ENCODE measurements at places on chromosomes 7 and 10. TPM values are rescaled to one million over a fixed set of nuclear protein-coding genes. Genes with fewer than 3 reads are reported as not detected.

The NMT2 gene
- total RNA-seq = 16.8 TPM

DNA sequence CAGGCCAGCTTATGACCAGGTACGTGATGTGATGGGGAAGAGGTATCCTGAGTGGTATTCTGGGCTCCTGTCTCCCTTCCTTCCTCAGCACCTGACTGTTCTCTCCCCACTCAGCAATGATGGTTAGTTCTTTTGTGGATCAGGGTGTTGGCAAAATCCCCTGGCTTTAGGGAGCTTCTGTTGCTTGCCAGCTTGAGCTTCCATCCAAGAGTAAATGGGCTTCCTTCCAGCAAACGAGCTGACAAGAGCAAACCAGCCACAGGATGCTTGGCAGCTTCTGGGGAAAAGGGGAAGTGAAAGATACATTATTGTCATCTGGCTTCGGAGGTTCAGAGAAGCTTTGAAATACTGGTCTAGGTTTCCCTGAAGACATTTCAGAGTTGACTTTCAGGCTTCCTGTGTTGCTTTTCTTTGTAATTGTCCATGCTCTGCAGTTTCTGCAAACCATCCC is 5.2 kb downstream of the DUSP5 start:
- H3K4me3 ChIP-seq = no peak overlapping the region
- no peak for DNase-seq
- peaks cover 71% of the 10 kb centered on the region for H3K4me1 ChIP-seq
- no peaks in the 10 kb centered on the region for H3K36me3 ChIP-seq
- no peaks in the 10 kb centered on the region for H3K27me3 ChIP-seq

GRCh38 chr10:82462910-82463551 is 588.0 kb downstream of the NRG3 start:
- H3K4me1 ChIP-seq = no peaks in the 10 kb centered on the region
- no peak overlapping the region for H3K27ac ChIP-seq
- no peaks in the 10 kb centered on the region for H3K27me3 ChIP-seq

DNA sequence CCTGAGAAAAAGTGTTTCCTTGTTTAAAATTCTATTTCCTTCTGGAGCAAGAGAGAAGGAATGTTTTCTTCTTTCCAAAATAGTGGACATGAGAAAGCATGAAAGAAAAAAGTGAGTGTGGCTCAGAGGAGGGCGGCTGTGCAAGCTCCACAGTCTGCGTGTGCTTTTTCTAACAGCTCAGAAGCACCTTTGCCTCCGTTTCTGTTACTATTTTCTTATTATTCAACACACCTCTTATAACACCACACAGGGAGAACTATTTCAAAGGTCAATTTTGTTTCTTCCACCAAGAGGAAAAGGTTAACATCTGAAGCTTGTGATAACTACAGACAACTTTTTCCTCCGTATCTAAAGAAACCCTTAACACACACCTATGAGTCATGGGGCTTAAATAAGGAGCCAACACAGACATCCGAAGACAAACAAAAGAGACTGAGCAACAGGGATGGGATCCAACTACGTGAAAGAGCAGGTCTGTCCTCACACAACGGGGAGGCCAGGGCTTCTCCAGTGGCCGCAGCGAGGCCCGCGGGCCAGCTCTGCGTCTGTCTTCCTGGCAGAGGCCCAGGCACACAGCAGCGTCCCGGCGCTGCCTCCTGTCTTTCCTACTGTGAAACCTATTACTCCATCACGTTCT is 36.2 kb upstream of the NCAPG2 start:
- no peak overlapping the region for H3K27ac ChIP-seq
- H3K4me1 ChIP-seq = no peaks in the 10 kb centered on the region
- H3K4me3 ChIP-seq = no peak overlapping the region
- H3K27me3 ChIP-seq = no peaks in the 10 kb centered on the region
- DNase-seq = no peak

The AFAP1L2 gene
- 2.5 TPM for total RNA-seq

DNA sequence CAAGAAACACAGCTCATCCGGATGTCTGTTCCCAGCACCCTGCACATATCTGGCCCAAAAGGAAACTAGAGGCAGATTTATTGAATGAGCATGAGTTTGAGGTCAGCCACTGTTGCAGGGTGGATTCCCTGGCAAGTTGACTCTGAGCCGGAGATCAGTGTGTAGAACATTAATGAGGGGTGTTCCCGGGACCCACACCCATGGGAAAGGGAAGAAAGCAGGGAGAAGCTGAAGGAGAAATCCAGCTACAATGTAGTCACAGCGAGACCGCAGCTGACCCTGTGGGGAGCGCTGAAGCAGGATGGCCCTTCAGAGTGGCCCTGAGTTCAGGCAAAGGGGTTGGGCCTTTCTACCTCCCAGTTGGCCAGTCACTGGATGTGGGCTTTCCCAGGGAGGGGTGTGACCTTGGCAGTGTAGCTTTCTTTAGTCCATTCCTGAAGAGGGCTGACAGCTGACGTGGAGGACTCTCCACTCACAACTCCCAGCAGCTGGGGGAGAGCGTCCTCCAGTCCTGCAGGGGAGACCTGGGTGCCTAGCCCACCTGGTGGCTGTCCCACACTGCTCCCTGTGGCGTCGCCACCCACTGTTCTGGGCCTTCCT is 324.2 kb upstream of the ZMIZ1 start:
- H3K4me3 ChIP-seq = no peak overlapping the region
- H3K27ac ChIP-seq = no peak overlapping the region
- no peaks in the 10 kb centered on the region for H3K27me3 ChIP-seq
- no peak for DNase-seq

GRCh38 chr10:47029181-47030009 is 118.2 kb downstream of the PTPN20 start:
- H3K27me3 ChIP-seq = no peaks in the 10 kb centered on the region
- DNase-seq = no peak
- no peak overlapping the region for H3K4me3 ChIP-seq

GRCh38 chr10:11331046-11331577 is 280.3 kb downstream of the USP6NL start:
- H3K27me3 ChIP-seq = no peaks in the 10 kb centered on the region
- H3K36me3 ChIP-seq = peaks cover 63% of the 10 kb centered on the region
- no peak for DNase-seq
- H3K4me3 ChIP-seq = no peak overlapping the region
- H3K4me1 ChIP-seq = peaks cover 6% of the 10 kb centered on the region
- no peak overlapping the region for H3K27ac ChIP-seq

All from CD8-positive, alpha-beta memory T cell (primary cell).